ENCODE measurements at places on chromosomes 4 and X.
A peak's percentile ranks its signal among the peaks of the same experiment; 100 is the strongest.

DNA sequence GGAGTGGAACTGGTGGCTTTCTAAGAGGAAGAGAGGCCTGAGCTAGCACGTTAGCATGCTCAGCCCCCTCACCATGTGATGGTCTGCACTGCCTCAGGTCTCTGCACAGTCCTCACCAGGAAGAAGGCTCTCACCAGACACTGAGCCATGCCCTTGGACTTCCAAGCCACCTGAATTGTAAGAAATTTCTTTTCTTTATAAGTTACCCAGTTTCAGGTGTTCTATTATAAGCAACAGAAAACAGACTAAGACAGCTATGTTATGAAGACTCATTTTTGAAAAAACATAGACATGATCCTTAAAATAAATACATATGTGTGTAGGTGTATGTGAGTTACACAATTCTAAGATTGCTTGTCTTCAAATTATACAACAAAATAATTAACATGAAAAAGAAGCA lies 74.7 kb downstream of the CEP44 start:
- DNase-seq = no peak

GRCh38 chr4:184010696-184011095 lies 105.6 kb downstream of the STOX2 start:
- DNase-seq = no peak

GRCh38 chrX:34406580-34406979 lies 250.5 kb downstream of the TMEM47 start:
- DNase-seq = no peak

DNA sequence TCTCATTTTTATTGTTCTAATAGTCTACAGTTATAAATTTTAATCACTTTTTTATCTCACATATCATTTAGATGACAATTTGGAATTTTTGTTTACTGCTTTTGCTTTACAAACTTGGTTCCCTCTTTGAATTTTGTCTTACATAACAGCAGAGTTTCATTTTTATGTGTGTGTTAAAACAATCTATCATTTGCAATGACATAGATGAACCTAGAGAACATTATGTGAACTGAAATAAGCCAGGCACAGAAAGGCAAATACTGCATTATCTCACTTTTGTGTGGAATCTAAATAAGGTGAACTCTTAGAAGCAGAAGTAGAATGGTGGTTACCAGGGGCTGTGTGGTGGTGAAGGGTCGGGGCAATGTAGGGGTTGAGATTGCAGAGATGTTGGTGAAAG lies 170.7 kb downstream of the GASK1B start:
- DNase-seq = no peak

DNA sequence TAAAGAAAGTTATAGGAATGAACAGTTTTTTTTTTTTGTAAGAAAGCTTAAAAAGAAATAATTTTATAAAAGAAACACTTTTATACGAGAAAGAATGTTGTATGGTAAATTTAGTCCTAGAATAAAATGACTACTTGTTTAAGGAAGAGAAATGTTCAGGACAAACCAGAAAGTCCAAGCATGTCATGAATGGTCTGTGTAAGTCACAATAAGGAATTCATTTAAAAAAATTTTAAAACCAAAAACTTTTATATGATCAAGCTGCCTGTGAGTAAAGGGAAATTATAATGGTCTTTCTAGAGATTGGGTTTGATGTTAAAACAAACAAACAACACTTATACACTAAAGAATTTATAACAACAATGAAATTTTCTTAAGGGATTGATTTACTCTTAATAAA lies 858.9 kb upstream of the PCDH7 start:
- DNase-seq = no peak

- DNase-seq = no peak
Measured at GRCh38 chrX:97267396-97268181, 383.9 kb downstream of the RPA4 start.

- peak; percentile 99 for DNase-seq
Measured at GRCh38 chrX:318739-319578, at the start of gene GTPBP6. Gene GTPBP6 (minus strand): TSS chrX:318796. CDS start chrX:318787, 9 bp downstream.

GRCh38 chr4:13670456-13671160 lies 43.1 kb upstream of the BOD1L1 start:
- no peak for DNase-seq

DNA sequence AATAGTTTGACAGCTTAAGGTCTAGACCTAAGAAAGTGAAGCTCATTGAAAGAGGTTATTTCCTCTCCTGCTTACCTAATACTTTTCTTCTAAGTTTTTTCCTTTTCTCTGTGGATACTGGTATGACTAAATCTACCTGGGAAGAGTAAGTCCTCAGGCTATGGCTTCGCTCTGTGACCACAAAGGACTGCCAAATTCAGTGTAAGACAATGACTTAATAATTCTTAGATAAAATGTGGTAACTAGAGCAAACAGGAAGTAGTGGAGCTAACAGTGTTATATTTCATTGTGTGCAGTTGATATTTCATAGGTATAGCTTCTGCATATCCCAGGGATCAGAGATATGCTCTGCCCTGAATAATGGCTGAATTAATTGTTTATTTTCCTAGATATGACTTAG lies 418.9 kb downstream of the CCSER1 start:
- DNase-seq = no peak

DNA sequence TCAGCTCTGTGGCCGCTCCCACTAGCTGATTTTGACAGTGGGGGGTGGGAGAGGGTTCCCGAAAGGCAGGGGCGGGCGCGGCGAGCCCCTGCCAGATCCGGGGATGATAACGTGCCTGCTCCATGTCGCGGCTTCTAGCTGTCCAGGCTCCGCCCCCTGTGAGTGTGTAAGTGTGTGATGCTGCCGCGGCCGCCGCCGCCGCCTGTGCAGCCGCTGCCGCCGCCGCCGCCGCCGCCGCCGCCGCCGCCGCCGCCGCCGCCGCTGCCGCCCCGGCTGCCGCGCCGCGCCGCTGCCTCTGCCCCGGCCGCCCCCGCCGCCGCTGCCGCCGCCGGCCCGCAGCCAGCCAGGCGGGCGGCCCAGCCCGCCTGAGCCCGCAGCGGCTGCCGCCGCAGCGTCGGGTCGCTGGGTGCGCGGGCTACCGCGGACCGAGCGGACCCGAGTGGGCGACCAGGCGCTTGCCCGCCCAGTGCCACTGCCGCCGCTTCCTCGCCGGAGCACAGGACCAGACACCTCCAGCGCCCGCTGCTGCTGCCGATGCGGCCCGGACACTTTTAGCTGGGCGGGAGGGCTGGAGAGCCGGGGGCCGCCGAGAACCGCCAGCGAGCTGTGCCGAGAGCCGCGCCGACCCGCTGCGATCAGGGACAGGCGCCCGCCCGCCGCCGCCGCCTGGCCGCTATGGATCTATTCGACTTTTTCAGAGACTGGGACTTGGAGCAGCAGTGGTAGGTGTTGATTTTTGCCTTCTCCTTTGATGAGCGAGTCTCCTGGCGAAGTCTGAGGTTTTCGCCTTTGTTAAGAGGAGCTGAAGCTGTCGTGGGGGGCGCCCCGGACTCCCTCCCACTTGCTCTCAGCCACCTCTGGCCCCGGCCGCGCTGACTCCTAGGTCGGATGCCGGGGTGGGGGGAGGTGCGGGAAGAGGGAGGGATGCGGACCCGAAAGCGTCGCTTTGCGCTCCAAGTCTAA lies at the start of gene AFF2:
TSS of gene AFF2 (plus strand) at position 195 of the 963 bp plus-strand sequence. CDS start at position 676, 481 bp downstream.
- DNase-seq = peak; percentile 51

- no peak for DNase-seq
Measured at GRCh38 chr4:94306713-94307112, 35.9 kb downstream of the HPGDS start.

- DNase-seq = no peak
Measured at GRCh38 chr4:117957571-117957970, 76.7 kb upstream of the NDST3 start.

- no peak for DNase-seq
Measured at GRCh38 chr4:30901461-30902451, 181.6 kb downstream of the PCDH7 start.
